CD4-positive, alpha-beta T cell treated with Interleukin-6 at 100 ng/mL for 8 hours (primary cell): ENCODE measurements at places on chromosomes 5 and 9.

GRCh38 chr9:19231126-19231903 is 822 bp downstream of the DENND4C start:
- no peak for DNase-seq

DNA sequence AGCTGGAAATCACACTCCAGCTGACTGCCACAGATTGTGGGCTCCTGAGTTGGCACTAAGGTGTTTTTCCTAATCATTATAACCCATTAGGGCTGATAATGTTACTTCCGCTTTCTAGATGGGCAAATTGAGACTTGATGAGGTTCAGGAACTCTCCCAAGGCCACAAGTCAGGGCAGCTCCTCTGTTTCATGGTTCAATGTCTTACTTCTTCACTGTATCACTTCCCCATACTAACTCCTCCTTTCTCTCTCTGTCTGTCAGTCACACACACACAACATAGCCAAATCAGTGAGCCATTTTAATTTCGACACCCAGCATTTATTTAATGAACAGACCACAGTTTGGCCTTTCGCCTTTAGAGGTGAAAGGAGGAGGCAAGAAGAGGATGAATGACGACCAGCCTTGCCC is 17.8 kb upstream of the TRAF1 start:
- no peak for DNase-seq

GRCh38 chr5:178426326-178427130 is 163.7 kb downstream of the COL23A1 start:
- DNase-seq = no peak

GRCh38 chr5:2740051-2740875 is 11.2 kb downstream of the IRX2 start:
- no peak for DNase-seq

DNA sequence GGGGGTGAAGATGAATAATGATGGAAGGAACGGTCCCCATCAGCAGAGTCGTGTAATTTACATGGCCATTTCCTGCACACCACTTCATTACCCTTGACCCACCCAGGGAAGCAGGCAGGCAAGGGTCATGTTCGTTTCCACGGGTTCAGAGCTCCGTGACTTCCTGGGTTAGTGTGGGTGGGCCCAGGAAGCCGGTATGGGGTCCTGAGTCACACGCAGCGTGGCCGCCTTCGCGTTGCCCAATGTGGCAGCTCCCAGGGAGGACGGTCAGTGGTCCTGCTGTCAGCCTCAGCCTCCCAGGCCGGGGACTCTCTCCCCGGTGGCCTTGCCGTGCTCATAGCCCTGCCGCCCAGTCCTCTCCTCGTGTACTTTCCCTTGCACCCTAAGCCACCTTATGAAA is 5.1 kb upstream of the TERT start:
- no peak for DNase-seq

DNA sequence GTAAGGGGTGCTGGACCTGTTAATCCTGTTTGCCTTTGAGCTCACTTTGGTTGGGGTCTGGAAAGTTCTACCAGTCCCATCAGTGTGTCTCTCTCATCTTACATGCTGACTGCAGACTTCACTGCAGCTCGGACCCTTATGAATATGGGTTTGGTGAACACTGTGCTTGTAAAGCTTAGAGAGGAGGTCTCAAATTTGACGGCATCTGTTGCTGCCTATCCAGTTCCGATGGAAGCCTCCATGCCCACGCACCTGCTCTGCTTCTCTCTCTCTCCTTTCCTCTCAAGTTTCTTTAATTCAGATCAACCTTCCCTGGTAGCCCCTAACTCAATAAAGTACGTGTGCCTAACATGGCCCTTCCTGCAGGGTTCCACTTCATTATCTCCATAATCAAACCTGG is 217.9 kb downstream of the HSPA4 start:
- no peak for DNase-seq
